ENCODE measurements at places on chromosomes 6 and 20.

DNA sequence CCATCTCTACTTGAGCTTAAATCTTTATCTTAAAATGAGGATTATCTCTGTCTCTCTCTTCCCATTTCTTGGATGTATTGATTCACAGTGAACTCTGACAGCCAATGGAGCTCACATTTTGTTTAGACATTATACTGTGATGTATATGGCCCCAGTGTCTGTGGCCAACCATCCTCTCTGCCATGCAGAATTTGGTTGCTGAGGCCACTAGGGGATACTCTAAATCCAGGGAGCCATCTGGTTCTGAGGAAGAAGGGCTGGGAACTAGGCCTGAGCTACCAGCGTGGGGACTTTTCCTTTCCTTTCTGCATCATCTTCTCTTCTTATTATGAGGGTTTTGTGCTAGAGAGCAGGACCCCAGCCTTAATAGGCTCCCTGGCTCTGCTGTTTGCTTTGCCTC lies 59.1 kb upstream of the RIPOR2 start:
- no peak for DNase-seq

DNA sequence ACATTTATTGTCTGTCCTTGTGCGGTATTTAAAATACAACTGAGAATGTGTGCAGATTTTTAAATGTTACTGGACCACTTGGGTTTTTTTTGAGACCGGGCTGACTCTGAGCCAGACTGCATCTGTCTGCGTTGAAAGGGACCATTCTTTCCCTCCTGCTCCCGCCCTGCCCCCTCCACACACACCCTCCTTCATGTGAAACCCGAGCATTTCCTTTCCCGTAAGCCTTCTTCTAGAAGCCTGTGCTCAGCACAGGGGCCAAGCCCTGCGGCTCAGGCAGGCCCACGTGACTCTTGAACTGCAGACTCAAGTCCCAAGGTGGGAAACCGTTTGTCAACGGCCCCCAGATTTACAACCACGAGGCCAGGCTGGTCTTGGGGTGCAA lies 82.7 kb upstream of the FOXC1 start:
- DNase-seq: no peak

GRCh38 chr6:14228571-14228970 lies 111.0 kb downstream of the CD83 start:
- DNase-seq: no peak

GRCh38 chr6:16352258-16352635 lies 113.9 kb downstream of the GMPR start:
- DNase-seq: no peak

- no peak for DNase-seq
Observed at GRCh38 chr6:71902261-71902660, 15.9 kb downstream of the RIMS1 start.

DNA sequence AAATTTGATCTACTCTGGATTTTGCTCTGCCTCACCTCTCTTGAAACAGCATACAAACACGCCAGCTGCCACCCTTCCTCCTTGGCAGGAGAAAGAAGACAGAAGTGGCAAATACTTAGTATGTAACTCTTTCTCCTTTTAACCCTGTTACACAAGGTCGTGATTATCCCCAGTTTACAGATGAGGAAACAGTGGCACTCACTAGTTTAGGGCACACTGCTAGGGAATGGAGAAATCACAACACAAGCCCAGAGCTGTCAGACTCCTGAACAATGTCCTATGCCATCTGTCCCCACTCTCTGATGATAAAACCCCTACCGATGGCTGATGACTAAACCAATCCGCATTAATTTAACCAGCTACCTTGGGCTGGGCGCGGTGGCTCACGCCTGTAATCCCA lies 79.7 kb downstream of the FGD2 start:
- no peak for DNase-seq

GRCh38 chr20:9294041-9294440 lies 220.3 kb upstream of the LAMP5 start:
- DNase-seq: no peak

- peak; percentile 95 for DNase-seq
Observed at GRCh38 chr20:63191400-63191799, 24.5 kb downstream of the YTHDF1 start.

DNA sequence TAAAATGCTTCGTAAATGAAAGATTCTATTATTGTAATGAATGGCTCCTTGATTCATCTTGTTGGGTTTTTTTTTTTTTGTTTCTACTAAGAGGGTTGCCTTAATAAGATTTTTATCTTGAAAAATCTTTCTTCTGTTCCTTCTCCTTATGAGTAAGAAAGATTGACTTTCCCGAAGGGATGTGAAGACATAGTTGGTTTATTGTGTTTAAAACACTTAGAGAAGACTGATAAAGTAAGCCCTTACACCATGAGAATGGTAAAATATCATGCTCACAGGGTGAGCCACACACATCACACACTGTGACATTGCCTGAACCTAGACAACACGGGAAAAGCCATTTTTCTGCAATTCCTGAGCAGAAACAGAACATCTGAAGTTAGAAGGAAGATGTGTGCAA lies 317.2 kb upstream of the TCF21 start:
- DNase-seq: no peak

GRCh38 chr20:54208548-54209176 lies 775 bp downstream of the PFDN4 start:
- no peak for DNase-seq

- DNase-seq: no peak
Observed at GRCh38 chr6:958488-958887, 265.5 kb upstream of the EXOC2 start.

DNA sequence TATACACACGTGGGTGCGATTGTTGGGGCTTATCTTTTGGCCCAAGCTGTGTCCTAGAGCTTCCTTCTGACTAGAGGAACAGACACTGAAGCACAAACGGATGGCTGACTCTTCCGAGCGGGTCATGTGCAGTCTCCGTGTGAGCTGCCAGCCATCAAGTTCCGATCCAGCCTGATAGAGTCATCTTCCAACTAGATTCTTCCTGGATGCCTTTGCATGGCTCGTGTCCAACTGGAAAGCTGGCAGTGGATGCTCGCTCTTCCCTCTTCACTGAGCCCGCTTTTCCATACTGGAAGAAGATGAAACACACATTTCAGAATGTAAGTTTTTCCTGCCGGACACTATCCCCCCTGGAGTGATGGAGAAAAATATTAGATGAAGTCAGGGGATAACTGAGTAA lies 148.1 kb downstream of the SCML4 start:
- DNase-seq: no peak

All from left colon (tissue), 2 donors.